ENCODE measurements at places on chromosomes 2 and 18. TPM values are rescaled to one million over a fixed set of nuclear protein-coding genes. Genes with fewer than 3 reads are reported as not detected.

C2orf66 gene
- total RNA-seq: 0.27 TPM

TBR1 gene
- 0.09 TPM for total RNA-seq

UGT1A4 gene
- not detected for total RNA-seq

UBXN2A gene
- 16.8 TPM for total RNA-seq

POTEC gene
- total RNA-seq: not detected

MALT1 gene
- 8.8 TPM for total RNA-seq

MDH1 gene
- 107 TPM for total RNA-seq

SLC30A3 gene
- 16.7 TPM for total RNA-seq
